ENCODE measurements at places on chromosomes 4 and X.

GRCh38 chr4:15649914-15650545 lies 5.1 kb downstream of the FBXL5 start:
- DNase-seq: peak; percentile 65

GRCh38 chrX:106802063-106802387 lies 448 bp upstream of the TBC1D8B start:
- no peak for DNase-seq

DNA sequence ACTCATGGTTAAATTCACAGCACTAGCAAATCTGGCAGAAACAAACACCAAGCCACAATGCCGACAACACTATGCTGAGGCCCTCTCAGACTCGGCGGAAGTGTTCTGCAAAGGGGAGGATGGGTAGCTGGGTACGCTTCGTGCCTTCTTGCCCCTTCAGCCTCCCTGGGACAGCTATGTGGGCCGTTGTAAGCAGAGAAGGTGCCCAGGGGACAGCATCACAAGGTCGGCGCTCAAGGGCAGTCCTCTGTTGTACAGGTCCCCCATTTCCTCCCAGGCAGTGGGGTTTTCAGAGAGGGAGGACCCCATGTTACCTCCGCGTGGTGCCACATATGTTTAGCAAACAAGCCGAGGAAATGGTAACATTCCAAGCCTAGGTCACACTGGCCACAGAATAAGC lies 173.6 kb downstream of the AFAP1 start:
- no peak for DNase-seq

- DNase-seq: peak; percentile 4
Measured at GRCh38 chrX:110341189-110342035, 17.2 kb upstream of the RTL9 start.

DNA sequence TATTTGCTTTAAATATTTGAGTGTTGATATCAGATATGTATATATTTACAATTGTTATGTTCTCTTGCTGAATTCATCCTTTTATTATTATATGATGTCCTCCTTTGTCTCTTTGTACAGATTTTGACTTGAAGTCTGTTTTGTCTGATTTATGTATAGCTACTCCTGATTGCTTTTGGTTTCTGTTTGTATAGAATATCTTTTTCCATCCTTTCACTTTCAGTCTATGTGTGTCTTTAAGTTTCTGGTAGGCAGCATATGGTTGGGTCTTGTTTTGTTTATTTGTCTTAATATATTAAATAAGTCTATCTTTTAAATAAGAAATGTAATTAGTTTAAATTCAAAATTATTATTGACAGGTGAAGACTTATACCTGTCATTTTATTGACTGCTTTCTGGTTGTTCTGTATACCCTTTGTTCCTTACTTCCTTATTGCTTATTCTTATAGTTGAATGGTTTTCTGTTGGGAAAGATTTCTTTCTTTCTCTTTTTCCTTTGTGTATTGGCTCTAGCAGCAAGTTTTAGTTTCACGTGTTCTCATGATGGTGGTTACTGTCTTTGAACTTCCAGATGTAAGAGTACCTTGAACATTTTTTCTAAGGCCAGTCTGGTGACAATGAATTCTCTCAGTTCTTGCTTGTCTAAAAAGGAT lies 31.1 kb downstream of the RAB28 start:
- DNase-seq: no peak

- no peak for DNase-seq
Measured at GRCh38 chr4:137823007-137823406, 290.7 kb upstream of the PCDH18 start.

GRCh38 chr4:44522761-44523445 lies 74.3 kb upstream of the KCTD8 start:
- no peak for DNase-seq

DNA sequence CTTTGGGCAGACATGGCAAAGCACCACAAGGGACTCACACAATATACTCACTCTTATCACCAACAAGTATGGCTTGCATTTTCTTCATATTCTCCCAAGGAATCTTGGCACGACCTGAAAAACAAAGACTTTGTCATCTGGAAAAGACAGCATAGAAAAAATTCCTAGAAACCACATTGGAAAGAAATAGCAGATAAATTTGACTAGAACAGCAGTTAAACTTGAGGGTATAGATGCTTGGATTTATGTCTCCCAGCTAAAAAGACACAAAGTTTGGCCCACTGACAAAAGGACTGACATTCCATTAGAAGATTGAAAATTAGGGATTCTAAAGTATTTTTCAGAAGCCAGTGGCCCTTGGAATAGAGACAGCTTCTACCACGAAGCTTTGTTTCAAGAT lies 6.9 kb upstream of the VEGFC start:
- DNase-seq: no peak

DNA sequence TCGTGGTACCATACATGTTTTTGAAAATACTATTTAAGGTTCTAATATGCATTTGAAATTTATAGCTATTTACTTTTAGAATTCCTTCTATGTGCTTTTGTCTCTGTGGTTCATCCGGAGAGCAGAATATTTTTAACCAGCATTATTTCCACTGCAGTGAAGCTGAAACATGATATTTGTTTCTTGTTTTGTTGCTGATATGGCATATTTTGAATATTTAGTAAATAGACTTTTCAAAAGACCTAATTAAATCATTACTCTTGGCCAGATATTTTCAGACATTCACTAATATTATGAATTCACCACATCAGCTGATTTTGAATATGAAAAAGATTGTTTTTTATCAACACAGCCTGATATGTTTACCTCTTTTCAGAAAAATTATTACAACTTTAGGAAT lies 87.0 kb downstream of the FAT4 start:
- DNase-seq: no peak

GRCh38 chr4:186345184-186345583 lies 79.2 kb downstream of the F11 start:
- no peak for DNase-seq

GRCh38 chr4:117425636-117426035 lies 340.3 kb upstream of the TRAM1L1 start:
- DNase-seq: no peak

DNA sequence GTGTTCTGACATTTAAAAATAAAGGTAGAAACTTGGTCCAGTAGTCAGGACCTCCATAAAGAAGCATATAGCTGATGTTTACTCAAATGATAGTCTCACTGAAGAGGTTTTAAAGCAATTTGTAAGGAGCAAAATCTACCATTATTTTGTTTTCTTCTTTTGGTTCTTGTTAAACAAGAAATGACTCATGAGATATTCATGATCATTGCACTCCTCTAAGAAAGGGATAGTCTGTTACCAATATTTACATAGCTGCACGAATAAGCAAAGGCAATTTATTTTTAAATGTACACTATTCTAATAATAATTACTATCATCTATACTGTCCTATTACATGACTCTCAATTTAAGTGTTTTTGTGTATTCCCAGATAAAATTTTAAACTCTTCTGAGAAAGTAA lies 397.9 kb downstream of the FAM47B start:
- DNase-seq: no peak

Measured in NCI-H69 (cell line).